Fibroblast of skin of left quadriceps (primary cell): ENCODE measurements at places on chromosomes 5 and 9.
A peak's percentile ranks its signal among the peaks of the same experiment; 100 is the strongest.

GRCh38 chr9:99140685-99141314 lies 35.9 kb downstream of the TGFBR1 start:
- DNase-seq: no peak

GRCh38 chr9:89426384-89426961 lies 71.4 kb downstream of the SEMA4D start:
- DNase-seq: no peak

- DNase-seq: no peak
Observed at GRCh38 chr5:143426437-143426991, 23.0 kb upstream of the NR3C1 start.

GRCh38 chr9:115596021-115596745 lies 478.2 kb upstream of the TNC start:
- peak; percentile 99 for DNase-seq

- no peak for DNase-seq
Observed at GRCh38 chr9:99533421-99533820, 288.3 kb upstream of the NR4A3 start.

DNA sequence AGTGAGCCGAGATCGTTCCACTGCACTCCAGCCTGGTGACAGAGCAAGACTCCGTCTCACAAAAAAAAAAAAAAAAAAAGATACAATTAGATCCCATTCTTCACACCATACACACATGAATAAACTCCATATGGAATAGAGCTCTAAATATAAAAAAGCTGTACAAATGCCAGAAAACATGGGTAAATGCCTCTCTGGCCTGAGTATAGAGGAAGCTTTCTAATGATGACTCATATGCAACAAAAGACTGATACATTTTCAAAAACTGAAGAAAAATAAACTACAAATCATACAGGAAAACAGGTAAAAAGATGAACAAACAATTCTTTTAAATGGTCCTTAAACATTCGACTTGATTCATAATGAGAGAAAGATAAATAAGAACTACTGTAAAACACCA lies 8.6 kb downstream of the ZFP62 start:
- DNase-seq: no peak

- DNase-seq: no peak
Observed at GRCh38 chr9:111914749-111915424, 18.3 kb downstream of the UGCG start.

- no peak for DNase-seq
Observed at GRCh38 chr5:123671711-123672456, 159.9 kb downstream of the CSNK1G3 start.
